Skin of body (tissue), 3 donors: ENCODE measurements at places on chromosomes 5 and 9. TPM values are rescaled to one million over a fixed set of nuclear protein-coding genes. Genes with fewer than 3 reads are reported as not detected.

GRCh38 chr5:40787986-40788385 lies 10.2 kb downstream of the PRKAA1 start:
- DNase-seq: no peak

GRCh38 chr5:141805874-141806595 lies 72.2 kb downstream of the PCDH1 start:
- DNase-seq: no peak

GRCh38 chr5:65815161-65815560 lies 93.2 kb downstream of the NLN start:
- DNase-seq: no peak

The AMBP gene
- total RNA-seq: 0.30 TPM

The BTNL3 gene
- total RNA-seq: not detected

The IFNA2 gene
- not detected for total RNA-seq

The SERF1A gene
- 5.6 TPM for total RNA-seq

DNA sequence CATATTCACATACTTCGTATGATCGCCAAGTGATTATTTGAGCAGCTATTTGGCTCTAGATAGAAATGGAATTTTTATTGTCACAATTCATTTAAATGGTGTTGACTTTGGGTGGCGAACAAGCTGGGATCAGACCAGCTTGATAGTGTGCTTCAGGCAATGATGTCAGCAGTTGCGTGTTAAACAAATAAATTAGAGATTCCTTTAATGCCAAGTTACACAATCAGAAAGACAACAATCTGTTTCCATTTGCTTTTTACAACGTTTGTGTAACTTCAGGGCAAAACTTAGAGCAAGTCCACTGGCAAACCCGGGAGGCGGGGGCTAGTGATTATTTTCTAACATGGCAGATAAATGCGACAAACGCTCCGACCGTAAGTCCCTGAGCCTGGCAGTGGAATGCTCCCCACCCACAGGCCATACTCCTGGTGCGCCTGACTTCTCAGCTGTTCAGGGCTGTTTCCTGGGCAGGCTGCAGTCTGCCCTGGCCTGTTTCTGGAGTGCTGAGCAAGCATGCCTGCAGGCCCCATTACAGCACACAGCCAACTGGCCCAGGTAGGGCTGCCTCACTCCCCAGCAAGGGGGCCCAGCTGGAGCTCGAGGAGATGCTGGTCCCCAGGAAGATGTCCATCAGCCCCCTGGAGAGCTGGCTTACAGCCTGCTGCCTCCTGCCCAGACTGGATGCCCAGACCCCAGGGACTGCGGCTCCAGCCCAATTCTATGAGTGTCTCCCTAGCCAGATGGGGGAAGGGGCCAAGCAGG lies 88.7 kb downstream of the BASP1 start:
- DNase-seq: no peak

The BARHL1 gene
- total RNA-seq: not detected

The DMRT2 gene
- total RNA-seq: 11.8 TPM

The SPRY4 gene
- total RNA-seq: 8.9 TPM

The PCDHB6 gene
- total RNA-seq: 0.39 TPM

The TMEFF1 gene
- total RNA-seq: 4.7 TPM

- no peak for DNase-seq
These were observed 6.7 kb upstream of the ALDOB start for GRCh38 chr9:101442318-101442717.

DNA sequence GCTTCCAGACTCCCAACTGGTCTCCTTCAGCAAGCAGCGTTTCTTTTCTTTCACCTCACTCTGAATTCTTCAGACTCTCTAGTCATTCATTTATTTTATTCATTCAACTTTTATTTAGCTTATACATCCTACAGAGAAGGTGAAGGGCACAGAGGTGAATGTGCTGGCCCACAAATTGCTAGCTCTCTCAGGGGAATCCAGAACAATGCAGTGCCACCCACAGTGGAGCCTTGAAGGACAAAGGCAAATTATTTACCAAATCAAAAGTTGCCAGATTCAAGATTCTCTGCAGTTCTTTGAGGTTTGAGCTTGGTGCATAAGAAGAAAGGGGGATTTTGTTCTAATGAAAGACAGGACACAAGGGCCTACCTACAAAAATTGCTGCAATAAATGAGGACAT lies 29.7 kb downstream of the GRIA1 start:
- no peak for DNase-seq

The EGFLAM gene
- total RNA-seq: 22.2 TPM

The SVEP1 gene
- total RNA-seq: 44.6 TPM

The TAL2 gene
- 1.7 TPM for total RNA-seq

The C6 gene
- 1.4 TPM for total RNA-seq

GRCh38 chr5:59716029-59716428 lies 177.5 kb downstream of the PDE4D start:
- DNase-seq: no peak

The CCDC180 gene
- 16.1 TPM for total RNA-seq

The IRX2 gene
- 22.5 TPM for total RNA-seq

GRCh38 chr5:158553962-158554336 lies 545.8 kb downstream of the EBF1 start:
- no peak for DNase-seq

- DNase-seq: no peak
These were observed 77.4 kb downstream of the NR2F1-AS1 start for GRCh38 chr5:93503598-93504067.

GRCh38 chr5:89595056-89595455 lies 712.1 kb upstream of the MEF2C start:
- DNase-seq: peak; percentile 3

DNA sequence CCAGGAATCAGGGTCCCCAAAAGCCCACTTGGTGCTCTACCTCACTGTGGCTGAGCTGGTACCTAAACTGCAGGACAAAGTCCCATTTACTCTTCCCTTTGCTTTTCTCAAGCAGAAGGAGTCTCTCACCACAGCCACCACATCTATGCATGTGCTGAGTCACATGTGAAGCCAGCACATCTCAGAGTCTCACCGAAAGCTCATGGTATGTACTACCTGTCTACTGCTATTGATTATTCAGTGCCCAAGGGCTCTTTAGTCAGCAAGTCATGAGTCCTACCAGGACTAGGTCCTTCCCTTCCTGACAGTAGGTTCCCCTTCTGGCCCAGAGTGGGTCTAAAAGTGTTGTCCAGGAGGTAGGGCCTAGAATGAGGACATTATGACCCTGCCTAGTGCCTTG lies 130.7 kb upstream of the NTRK2 start:
- DNase-seq: no peak

The KCNN2 gene
- total RNA-seq: 3.5 TPM

The FOXD4 gene
- total RNA-seq: 0.10 TPM
